Activated CD4-positive, alpha-beta T cell treated with anti-CD3 and anti-CD28 coated beads for 1 hour (primary cell): ENCODE measurements at places on chromosomes 7 and 10.

DNA sequence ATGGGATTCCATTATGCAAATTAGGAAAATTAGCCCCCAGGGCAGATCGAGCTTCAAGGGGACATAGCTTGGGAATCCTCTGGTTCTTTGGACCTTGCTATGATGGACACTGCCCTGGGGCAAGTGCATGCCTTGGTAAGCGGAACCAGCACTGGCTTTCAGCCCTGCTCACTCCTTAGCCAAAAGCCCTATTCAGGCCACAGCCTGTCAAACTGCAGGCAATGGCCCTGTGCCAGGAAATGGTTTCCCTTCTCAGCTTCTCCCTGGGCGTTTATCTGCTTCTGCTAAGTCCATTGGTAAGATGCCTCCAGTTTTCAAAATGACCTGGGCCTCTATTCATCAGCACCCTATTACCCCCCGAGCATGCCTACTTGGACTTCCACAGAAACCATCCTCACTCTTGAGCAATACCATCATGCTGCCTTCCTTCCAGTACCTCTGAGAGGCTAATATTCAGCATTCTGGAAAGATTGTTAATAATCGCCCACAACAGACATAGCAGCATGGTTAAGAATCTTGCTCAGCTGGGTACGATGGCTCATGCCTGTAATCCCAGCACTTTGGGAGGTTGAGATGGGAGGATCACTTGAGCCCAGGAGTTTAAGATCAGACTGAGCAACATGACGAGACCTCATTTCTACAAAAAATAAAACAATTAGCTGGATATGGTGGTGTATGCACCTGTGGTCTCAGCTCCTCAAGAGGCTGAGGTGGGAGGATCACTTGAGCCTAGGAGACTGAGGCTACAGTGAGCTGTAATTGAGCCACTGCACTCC is 918.6 kb upstream of the AUTS2 start:
- DNase-seq = no peak

DNA sequence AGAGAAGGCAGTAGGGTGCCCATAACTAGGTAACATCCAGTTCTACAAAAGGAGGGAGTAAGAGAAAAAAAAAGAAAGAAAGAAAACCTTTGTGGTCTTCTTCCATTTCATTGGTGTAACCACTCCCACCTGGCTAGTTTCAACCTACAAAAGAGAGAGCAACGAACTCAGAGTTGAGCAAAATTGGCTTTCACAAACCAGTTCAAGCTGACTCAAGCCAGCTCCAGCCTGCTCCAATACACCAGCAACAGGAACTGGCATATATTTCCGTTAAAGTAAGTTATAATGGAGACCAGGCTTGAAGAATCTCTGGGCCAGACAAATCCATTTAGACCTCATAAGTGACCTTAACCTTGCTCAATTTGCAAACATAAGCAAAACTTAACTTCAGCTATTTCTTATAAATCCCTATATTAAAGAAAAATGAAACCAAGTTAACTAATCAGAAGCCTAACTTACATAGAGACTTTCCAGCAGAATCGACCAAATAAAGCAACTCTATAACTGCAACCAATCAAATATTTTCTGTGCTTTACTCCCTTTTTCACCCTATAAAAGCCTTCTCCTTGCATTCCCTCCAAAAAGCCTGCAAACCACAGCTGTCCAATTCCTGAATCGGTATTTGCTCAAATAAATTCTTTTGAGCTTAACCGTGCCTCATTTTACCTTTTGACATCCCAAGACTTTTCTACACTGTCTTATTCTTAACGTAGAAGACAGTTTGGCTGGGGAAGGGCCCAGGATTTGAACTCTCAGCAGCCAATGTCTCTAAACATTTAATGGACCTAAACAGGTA is 10.1 kb downstream of the ANKRD22 start:
- no peak for DNase-seq

DNA sequence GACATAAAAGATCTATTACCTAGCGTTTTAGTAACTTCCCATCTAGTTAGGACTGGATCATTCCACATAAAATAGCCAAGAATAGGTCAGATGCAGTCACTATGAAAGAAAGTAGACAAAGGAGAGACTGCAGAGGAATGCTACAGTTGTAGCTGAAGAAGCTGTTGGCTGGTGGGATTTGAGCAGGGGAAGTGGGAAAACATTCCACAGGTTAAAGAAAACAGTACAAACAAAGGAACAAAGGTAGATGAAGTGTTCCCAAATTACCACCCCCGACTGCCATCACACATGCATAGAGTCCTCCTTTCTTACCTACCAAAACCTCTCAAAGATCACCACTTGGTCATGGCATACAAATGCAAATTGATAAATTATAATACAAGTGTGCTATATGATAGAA is 41.8 kb downstream of the DLD start:
- no peak for DNase-seq

- no peak for DNase-seq
These were observed 76.3 kb upstream of the PRKAR2B start for GRCh38 chr7:106968160-106968559.

DNA sequence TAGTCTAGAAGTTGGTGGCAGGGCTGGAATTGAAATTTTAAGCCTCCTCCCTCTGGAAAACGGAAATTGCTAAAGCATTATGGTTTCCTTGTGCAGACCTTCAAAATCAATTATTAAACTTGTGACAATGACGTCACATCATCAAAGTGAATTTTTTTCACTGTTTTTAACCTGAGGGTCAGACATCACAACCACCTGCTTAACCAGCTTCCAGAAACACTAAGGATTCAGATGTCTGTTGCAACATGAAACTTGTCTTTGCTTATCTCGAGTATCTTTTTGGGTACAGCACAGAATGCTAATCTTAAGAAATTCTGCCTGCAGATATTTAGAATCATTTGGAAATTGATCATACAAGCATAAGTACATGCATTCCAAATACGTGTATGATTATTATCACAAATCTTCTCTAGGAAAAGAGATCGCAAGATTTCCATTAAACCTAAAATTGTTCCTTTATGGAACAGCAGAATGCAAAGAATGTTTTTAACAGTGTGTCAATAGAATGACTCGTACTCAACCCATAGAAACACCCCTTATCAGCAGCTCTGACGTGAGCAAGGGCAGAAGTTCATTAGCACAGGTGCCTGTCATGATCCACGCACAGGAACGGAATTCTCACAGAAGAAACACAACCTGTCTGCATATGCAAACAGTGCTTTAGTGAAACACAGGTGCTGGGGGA is 4.1 kb upstream of the GTPBP4 start:
- no peak for DNase-seq

- DNase-seq = no peak
These were observed 5.1 kb downstream of the PRLHR start for GRCh38 chr10:118590334-118590733.

DNA sequence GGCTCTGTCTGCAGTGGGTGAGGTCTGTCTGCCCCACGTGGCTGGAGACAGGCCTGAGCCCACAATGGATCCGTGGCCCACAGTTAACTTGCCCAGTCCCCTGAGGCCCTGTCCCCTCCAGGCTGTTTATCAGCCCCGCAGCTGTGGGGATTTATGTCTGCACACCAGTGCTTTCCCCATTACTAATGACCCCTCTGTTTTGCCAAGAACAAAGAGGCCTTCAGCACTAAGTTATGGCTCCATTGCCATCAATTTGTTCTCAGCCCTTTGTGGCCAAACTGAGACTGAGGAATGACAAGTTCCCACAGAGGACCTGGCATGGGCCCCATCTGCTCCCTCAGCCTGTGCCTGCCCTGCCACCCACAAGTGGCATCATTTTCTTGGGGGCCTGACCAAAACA is 138.2 kb downstream of the C10orf105 start:
- no peak for DNase-seq

DNA sequence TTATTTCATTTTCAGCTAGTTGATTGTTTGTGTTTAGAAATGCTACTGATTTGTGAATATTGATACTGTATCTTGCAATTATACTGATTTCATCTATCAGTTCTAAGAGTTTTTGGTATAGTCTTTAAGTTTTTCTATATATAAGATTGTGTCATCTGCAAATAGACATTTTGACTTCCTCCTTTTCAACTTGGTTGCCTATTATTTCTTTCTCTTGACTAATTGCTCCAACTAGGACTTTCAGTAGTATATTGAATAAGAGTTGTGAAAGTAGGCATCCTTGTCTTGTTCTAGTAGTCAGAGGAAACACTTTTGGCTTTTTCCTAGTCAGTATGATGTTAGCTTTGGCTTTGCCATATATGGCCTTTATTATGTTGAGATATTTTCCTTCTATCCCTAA is 20.4 kb downstream of the PHTF2 start:
- DNase-seq = no peak

DNA sequence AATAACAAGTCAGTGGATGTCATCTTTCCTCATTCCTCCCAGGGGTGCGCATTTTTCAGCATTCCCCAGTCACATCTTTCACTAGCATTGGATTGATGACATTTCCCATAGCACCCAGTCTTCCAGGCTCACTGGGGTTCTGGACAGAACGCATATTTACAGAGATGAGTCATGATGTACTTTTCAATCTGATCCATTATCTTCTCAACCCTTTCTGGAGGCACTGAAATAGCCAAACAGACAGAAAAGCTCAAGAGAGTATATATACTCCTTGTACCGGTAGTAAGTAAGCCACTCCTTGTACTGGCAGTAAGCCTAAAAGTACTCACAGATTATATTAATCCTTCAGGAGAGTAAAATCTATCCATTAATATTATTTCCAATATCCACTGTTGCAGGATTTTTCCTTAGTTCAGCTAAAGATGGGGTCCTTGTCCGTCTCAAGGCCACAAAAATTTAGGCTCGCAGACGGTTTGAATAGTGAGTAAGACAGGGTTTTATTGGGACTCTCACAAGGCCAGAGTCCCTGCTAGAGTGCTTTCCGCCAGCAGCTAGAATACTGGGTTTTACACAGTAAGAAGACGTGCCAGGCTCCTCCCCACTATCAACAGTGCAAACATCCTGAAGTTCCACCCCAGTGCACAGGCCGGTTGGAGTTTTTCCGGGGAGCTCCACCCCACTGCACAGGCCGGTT is 60.8 kb downstream of the MDH2 start:
- no peak for DNase-seq

DNA sequence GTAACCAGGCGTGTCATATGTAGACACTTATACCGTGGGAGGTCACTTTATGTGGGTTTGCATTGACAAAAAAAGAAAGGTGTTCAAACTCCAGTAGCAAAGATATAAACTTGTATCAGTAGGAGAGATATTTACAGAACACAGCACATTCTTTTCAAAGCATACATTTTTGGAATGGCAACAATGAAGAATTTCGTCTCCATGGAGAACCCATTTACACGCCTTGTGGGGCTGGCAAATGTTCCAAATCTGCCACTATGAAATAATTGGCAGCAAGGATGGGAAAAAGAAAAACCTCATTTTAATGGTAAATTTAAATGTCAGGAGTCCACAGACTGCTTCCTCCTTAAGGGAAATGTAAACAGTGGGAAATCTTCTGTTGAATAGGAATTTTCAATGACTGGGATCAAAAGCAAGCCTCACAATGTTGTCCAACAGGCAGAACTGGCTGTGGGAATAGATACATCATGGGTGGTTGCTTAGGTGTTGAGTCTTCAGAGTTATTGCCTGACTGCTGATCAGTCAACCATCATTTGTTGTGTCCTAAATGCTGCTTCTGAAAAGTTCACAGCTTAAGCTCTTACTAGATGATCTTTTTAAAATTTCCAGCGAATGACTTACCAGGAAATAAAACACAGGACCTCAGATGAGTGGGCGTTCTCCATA is 256.6 kb upstream of the SEMA3C start:
- DNase-seq = no peak

- no peak for DNase-seq
These were observed 12.0 kb upstream of the AOAH start for GRCh38 chr7:36736090-36736898.

DNA sequence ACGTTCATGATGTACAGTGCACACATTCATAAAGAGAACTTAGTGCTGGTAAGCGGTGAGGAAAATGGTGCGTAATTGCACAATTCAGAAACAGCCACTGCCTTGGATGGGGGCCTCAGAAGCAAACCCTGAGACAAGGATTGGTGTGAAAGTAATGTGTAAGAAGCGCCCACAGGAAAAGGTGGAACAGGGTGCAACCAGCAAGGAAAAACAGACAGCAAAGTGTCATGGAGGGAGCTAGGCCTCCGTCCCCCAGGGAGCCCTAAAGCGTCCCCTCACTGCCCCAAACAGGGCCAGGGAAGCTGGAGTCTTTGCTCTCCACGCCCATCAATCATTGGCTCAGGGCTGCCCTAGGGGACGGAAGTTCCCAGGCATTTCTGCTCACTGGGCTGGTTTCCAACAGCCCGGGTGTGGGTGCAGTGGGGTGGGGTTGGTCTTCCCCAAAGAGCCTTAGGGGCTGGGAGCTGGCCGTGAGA is 9.6 kb upstream of the C10orf105 start:
- no peak for DNase-seq

DNA sequence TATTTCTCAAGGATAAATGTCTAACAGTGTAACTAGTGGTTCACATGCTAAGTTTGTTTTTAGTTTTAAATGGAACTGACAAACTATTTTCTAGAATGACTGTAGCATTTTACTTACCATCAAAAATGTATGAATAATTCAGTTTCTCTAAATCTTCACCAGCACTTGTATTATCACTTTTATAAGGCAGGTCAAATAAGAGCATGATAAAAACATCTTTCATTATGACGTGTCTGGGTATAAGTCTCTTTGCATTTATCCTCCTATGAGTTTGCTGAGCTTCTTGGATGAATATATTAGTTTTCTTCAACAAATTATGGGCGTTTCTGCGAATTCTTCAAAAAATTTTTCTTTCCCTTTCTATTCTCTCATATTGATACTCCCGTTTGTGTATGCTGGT is 19.9 kb downstream of the ZNF33B start:
- no peak for DNase-seq

DNA sequence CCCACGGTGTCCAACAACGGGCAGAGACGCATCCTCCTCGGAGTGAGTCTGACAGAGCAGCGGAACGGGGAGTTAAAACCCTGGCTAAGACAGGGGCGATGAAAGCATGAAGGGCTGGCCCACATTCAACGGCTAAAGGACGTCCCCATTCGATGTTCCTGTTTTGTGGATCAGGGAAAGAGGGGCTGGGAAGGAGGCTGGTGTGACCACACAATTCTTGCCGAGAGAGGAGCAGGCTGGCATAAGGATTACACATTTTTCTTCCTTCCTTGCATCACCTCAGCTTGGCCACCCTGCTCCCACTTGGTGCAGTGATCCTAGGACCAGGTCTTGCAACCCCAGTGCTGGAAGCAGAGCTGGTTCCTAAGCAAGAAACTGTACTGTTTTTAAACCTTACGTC is 67.7 kb downstream of the GNA12 start:
- no peak for DNase-seq

- DNase-seq = no peak
These were observed 387.5 kb downstream of the RPS24 start for GRCh38 chr10:78420946-78421735.

GRCh38 chr10:94383530-94383929 is 18.8 kb upstream of the TBC1D12 start:
- no peak for DNase-seq

DNA sequence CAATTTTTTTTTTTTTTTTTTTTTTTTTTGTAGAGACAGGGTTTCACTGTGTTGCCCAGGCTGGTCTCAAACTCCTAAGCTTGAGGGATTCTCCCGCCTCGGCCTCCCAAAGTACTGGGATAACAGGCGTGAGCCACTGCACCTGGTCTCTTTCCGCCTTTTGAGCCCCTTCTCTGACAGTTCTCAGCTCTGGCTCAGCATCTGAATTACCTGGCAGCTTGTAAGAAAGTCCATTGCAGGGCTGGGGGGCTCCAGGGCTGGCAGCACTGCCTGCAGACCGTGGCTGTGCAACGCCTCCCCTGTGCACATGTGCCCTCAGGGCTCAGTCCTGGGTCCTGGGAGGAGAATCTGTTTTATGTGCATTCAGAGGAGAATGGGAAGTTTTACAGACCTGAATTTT is 37.6 kb downstream of the VWA2 start:
- no peak for DNase-seq
